ENCODE measurements at places on chromosomes 11 and 22.

- no peak for DNase-seq
These were observed 104.2 kb downstream of the MTNR1B start for GRCh38 chr11:93073508-93074280.

DNA sequence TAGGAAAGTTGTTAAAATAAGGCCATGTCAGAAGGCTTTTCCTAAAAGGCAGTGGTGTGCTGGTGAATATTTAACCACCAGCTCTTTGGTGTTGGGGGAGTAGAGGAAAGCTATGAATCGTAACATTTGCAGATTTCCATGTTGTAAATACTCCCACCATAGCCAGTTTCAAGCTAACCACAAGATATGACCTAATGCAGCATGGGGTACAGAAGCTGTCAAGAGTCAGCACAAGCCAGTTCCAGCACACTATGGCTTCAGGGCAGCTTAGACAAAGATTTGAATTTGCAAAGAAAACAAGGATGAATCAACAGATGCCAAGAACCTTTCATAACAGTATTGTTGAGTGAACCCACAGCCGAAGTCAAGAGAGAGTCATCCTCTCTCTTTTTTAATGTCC is 40.0 kb downstream of the COMMD9 start:
- no peak for DNase-seq

DNA sequence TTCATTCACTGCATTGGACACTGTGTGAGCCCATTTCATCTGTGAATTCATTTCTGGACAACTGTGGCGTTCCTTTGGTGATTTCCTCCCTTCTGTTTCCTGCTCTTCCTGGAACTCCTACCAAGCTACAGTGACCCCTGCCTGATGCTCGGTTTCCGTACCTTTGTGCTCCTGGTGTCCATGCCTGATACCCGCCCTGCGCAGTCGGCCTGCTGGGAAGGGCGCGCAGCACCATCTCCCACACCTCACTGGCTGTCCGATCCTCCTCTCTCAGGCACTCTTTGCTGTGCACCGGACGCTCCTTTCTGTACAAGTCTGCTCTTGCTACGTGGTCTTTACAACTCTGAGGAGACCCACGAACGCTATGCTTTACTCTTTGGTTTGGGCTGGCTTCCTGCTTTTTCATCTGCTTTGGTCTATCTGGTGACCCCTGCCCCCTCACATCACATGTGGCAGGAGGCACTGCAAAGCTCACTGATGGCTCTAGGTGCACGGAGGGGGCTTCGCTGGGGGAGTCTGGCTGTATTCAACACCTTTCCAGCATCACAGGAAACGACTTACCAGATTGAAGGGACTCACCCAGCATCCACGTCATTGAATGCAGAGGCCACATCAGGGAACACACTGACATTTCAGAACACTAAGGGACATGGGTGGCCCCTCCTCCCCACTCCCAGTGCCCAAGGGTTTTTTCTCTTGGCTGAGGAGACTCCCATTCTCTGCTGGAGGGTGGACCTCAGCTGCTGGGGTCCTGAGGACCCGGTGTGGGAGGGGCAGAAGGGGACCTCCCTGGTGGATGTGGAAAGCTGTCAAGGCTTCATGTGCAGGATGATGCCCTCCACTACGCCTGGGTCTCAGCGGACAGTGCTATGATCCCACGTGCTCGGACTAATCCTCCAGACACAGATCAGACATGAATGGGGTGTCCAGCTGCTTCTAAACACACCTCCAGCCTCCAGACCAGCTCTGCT is 27.0 kb upstream of the MOB2 start:
- no peak for DNase-seq

GRCh38 chr22:24186352-24186740 is 5.1 kb downstream of the SUSD2 start:
- no peak for DNase-seq

- no peak for DNase-seq
These were observed 50.9 kb downstream of the CWC15 start for GRCh38 chr11:94922321-94923003.

DNA sequence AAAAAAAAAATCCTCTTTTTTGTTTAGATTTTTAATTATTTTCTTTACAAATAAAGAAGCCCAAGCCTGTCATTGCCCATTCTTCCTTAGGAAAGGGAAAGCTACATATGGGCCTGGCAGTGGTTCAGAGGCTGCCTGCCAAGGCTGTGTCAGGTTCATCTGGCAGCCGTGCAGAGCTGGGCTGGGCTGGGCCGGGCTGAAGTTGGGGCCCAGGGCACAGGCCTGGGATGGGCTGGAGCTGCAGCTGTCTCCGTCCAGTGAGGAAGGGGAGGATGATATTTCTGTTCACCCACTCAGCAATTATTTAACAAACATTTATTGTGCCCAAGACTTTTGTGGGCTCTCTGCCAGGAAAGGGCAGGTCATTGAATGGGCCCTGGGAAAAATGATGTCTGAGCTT is 4.6 kb downstream of the PRR5L start:
- DNase-seq = no peak

- no peak for DNase-seq
These were observed 239.1 kb upstream of the NCAM1 start for GRCh38 chr11:112722148-112722547.

DNA sequence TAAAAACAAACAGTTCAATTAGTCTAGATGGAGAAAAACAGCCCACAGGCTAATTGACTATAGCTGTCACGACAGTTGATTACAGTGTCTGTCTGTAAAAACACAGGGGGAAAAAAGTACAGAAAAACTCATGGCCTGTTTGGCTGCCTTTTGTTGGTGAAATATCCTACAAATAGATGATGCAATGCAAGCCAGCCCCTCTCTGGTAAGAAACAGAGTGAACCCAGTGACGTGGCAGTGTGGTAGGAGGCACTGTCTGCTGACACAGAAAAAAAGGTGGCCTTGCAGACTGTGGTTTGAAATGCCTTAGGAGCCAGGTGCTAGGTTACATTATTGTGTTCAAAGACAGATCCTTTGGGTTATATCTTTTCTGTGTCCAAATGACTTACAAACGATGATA is 431.4 kb upstream of the CCDC90B start:
- no peak for DNase-seq

DNA sequence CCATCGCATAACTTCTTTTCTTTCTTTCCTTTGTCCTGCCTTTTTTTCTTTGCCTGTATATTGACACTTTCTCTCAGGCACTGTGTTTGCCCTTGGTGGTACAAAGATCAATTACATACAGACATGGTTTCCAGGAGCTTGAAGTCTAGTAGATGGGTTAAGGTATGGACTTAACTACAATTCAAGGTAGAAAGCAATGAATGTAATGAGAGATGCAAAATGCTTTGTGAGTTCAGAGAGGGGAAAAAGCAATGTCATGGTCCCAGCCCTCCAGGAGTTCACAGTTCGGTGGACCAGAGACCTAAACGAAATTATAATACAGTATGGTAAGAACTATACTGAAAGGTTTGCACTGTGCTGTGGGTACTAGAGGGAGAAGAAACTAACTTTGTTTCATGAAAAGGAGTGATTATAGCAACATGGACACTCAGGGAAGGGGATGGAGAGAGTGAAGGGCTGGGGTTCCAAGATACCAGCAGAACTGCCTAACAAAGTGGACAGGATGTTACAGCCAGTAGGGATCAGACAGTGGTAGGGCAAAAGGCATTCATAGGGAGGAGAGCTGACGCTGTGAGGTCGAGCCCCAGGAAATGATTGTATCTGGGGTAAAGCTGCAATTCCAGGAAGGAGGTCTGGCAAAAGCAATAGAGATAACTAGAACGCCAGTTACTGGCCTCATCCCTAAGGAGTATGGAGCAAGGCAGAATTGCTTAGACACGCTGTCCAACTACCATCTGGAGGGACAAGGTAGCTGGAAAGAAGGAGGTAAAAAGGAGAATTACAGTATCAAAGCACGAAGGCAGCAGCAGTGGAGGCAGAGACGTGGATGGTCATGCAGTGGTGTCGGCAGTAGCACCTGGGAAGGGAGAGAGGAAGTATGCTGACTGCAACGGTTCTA is 158.3 kb upstream of the MTMR2 start:
- DNase-seq = no peak

DNA sequence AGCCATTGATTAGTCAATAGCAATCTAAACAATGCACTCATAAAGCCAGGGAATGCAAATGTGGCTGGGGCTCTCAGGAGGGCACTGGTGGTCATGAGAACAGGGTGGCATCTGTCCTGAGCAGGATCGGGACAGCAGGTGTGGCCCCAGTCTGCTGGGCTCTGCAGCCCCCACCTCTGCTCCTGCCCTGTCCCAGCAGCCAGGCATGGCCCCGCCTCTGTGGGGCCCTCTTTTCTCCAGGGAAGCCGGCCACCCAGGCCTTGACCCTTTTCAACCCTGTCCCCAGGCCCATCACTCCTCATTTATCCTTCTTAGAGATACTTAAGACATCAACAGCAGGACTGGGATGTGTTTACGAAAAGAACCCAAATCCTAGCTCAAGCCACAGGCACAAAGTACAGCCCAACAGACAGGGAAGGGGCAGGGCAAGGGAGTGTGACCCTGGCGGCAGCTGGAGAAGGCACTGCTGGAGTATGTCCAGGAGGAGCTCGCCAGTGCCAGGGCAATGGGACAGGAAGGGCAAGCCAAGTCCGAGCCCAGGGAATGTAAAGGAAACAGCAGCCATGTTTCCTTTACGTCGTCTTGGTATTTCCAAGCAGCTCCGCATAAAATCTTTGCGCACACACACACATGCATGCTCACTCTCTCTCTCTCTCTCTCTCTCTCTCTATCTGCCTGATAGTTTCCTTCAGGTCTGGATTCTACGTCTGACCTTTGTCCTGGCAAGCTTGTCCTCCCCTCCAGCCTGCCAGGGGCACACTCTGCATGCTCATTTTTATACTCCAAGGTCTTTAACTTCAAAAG is 59.9 kb downstream of the DGCR2 start:
- no peak for DNase-seq

DNA sequence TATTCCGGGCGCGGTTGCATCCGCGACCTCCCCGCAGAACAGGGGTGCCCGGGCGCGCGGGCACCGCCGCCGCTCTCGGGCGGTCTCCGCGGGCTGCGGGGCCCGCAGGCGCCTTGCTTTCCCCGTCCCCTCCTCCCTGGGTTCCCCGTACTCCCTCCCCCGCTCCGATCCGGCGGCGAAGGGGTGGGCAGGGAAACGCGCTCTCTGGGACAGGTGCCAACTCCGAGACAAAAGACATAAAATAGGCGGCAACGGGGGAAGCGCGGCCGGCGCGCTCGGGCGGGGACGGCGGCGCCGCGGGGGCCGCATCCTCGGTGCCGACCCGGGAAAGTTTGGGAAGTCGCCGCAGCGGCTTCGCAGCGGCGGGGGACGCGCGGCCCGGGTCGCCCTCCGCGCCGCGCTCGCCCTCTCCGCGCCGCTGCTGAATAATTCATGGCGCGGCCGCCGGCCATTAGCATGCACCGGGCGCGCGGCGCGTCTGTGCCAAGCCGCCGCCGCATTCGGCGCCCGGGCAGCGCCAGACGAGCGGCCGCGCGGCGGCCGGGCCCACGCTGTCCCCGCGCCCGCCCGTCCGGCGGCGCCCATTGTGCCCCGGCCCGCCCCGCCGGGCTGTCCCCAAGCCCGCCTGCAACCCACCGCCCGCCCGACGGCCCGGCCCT is 78.7 kb upstream of the PPARA start:
- DNase-seq = peak; percentile 17

DNA sequence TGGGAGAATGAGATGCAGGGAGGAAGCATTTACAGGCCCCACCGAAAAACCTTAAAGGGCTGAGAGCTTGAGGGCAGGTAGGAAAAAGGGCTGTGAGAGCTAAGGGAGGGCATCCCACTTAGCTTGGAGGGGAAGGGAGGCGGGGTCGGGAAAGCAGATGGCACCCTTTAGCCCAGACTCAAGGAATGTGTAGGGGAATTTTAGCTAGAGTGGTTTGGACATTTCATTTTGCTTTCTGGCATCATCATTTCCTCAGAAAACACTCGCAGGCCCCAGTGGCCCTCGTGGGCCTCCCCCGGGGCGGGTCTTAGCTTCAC is 846 bp upstream of the STIM1 start:
- no peak for DNase-seq

DNA sequence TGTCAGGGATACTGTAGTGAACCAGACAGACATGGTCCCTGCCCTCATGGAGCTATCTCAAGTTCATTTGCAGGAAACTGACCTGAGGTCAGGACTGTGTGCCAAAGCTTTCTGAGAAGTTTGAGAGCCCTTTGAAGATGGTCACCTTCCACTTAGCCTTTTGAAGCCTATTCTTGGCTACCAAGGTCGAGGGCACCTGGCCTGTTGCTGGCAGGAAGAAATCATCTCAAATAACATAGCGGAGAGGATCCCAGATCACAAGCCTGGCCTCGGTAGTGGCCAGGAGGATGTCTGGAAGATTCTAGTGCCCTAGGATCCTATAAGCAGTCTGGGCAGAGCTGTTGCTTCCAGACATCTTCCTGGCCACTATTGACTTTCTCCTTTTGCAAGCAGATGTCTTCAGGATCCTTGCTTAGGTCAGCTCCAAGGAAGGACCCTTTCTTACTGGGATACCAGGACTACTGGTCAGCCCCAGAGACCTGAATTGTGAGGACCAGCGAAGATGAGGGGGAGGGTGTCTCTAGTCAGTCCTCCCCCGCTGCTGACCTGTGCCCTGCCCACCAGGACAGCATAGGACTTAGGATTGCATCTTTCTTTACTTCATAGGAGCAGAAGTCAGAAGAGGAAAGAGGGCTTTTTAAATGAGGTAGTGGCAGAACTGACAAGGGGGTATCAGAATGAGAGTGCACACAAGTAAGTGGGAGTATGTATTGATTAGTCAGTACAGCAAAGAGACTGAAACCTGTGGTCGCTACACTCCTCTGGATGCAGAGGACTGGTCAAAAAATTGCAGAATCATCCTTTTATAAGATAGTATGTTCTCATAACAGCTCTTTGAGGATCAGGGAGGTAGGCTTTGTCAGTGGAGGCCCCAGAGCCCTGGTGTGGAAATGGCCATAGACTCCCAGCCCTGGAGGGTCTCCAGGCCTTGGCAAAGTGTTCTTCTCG is 94.8 kb downstream of the TEAD1 start:
- DNase-seq = no peak

DNA sequence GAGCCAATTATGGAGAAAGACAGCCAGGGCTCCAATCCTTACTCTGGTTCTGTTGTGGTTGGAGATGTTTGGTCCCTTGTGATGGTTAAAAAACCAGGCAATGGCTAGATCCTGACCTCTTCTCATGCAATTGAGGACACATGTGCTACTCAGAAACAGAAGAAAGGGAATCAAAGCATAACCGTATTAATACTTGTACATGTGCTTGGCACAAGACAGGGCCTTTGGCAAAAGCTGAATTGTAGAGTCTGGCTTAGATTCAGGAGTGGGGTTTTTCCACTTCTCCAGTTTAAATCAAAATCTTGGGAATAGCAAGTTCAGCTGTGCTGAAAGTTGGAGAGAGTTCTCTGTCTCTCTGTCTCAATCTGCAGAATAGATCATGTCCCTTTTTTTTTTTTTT is 80.1 kb upstream of the E2F8 start:
- DNase-seq = no peak

DNA sequence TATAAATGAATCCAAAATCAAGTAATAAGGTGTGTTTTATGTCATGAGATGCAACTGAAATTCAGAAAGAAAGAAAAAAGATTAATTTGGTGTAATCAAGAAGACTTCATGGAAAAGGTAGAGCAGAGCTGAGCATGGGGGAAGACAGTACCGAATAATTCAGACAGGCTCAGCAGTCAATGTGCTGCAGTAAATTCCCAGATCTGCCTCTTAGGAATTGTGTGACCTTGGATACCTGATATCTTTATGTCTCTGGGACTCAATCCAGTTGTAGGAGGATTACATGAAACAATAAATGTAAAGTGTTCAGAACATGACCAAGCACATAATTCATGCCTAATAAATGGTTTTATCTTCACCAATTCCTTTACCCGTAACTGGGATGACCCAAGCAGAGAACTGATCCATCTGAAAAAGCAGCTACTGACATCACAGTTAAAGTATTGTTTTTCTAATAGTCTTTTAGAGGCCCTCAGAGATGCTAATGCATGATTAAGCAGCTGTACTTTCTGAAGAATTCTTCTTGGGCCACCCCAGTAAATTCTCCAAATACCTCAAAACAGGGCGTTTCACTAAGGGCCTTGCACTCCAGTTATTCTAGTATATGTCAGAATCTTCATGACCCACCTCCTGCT is 7.8 kb downstream of the MS4A12 start:
- DNase-seq = no peak
